ENCODE measurements at places on chromosomes 13 and 19. TPM values are rescaled to one million over a fixed set of nuclear protein-coding genes. Genes with fewer than 3 reads are reported as not detected.

DNA sequence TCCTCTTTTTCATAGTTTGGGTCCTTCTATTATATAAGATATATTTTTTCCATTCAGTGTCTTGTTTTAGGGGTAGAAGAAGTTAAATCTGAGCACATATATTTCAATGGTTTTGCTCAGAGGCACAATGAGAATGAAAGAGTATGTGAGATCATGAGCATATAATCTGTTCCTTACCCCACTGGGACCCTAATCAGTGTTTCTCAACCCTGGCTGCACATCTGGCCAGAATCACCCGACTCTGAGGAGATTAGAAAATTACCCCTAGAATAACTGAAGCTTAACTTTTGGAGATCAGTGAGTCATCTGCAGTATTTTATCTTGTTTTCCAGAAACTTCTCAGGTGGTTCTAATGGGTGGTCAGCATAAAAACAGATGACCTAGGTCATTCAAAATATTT is 782 bp downstream of the CYSLTR2 start:
- no peak for DNase-seq

- no peak for DNase-seq
These were observed 212.9 kb downstream of the PCDH9 start for GRCh38 chr13:67017276-67017675.

DNA sequence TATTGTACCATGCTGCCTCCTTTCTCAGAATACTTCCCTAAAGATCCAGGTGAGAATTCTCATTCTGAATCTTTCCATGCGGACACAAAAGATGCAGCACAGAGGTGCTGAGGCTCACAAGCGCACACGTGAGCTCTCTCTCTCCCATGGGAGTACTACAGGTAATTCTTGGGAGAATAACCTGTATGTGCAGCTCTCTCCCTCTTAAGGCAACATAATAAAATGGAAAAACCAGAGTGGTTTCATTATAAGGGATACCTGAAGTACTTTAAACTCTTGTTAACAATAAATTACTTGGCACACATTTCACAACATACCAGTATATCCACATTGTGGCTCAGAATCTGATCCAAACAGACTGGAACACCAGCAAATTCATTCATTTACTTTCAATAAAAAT is 40.4 kb downstream of the INTS6 start:
- DNase-seq = no peak

- no peak for DNase-seq
These were observed 26.4 kb downstream of the PIN1 start for GRCh38 chr19:9861503-9861902.

Gene ZNF536
- total RNA-seq = 2.7 TPM

All from SK-MEL-5 (cell line).